ENCODE measurements at places on chromosomes 5 and 9.

- no peak for DNase-seq
These were observed 99.9 kb upstream of the PITX1 start for GRCh38 chr5:135133698-135134515.

- DNase-seq: no peak
These were observed 74.3 kb downstream of the SMIM15 start for GRCh38 chr5:61087921-61088320.

DNA sequence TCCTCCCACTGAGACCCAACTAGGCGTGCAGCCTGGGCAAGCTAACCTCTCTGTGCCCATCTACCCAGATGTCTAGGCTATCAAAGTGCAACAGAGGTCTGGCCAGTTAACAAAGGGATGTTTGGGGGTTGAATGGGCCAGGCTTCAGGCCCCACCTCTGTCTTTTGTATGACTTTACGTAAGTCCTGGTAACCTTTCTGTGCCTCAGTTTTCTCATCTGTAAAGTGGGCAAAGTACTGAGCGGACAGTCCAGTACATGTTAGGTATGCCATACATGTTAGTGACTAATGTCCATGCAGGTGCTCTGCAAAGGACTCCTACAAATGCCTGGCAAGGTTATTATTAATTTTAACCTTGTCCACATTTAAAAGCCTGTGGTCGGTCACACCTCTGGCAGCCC, 14.0 kb downstream of the NR5A1 start:
- DNase-seq: no peak

DNA sequence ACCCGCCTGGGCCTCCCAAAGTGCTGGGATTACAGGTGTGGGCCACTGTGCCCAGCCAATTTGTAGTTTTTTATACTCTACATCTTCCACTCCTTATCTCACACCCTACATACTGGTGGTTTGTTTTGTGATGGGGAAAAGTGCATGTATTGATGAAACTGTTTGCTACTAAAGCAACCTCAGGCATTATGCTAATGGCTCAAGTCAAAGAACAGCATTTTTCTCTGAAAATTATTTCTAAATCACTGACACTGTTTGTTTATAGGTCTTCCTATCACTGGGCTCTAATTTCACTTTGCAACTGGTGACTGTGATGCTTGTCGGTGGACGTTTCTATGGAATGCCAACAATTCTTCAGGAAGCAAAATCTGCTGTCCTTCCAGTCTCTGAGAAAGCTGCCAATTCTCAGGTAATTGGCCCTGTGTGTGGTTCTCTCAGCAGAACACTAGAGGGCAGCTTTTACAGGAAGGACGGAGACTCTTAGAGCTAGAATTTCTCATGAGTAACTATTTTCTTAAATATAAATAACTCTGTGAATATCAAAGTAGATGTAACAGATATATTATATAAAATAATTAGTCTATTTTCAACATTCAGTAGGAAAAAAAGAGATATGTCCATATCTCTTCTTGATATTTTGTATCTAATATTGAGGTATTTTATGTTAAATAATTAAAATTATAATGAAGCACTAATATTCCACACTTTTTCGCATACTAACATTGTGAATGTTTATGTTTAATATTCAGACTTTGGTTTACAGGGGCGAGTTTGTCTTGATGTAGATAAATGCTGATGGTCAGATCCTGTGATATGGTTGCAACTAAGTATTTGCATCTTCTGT, 244.1 kb downstream of the ADGRV1 start:
- no peak for DNase-seq

- DNase-seq: no peak
These were observed 28.7 kb downstream of the LARP1 start for GRCh38 chr5:154783774-154784460.

DNA sequence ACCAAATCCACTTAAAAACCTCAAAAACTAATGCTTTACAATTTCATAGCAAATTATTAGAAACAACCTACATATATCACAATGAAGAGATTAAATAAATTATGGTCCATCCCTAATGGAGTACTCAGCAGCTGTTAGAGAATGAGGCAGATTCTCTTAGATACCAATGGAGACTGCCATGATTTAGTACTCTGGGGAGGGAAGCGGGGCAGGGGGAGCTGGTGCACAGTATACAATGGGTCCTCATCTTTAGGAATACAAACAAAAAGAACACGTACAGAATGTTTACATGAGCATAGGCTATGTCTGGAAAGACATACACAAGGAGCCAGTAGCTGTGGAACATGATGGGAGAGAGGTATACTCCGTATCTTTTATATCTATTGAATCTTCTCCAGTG, 2.0 kb downstream of the LIFR start:
- no peak for DNase-seq

DNA sequence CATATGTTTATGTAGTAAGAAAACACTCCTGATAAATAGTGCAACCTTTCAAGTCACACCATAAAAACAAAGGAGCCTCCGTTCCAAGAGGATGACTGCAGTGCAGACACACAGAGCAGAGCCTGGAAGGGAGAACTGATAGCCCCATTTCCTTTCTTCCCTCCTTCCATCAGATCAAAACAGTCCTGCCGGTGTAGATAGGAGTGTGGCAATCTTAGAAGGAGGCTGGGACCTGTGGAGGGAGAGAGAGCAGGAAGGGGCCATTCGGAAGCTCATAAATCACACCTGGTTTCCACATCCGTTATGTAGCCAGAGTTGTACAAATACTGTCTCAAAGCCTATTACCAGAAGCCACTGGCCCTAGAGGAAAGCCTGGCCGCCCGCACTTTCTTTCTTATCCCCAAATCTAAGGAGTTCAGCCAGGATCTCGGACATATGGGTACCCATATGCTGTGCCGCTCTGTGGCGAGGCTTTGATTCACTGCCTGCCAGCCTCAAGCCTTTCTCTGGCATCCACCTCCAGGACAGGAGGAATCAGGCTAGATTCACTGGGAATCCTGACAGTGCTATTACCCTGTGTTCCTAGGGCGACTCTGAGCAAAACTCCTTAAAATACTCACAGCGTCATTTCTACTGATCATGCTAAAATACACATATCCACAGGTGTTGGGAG, 26.9 kb downstream of the DAP start:
- DNase-seq: no peak

DNA sequence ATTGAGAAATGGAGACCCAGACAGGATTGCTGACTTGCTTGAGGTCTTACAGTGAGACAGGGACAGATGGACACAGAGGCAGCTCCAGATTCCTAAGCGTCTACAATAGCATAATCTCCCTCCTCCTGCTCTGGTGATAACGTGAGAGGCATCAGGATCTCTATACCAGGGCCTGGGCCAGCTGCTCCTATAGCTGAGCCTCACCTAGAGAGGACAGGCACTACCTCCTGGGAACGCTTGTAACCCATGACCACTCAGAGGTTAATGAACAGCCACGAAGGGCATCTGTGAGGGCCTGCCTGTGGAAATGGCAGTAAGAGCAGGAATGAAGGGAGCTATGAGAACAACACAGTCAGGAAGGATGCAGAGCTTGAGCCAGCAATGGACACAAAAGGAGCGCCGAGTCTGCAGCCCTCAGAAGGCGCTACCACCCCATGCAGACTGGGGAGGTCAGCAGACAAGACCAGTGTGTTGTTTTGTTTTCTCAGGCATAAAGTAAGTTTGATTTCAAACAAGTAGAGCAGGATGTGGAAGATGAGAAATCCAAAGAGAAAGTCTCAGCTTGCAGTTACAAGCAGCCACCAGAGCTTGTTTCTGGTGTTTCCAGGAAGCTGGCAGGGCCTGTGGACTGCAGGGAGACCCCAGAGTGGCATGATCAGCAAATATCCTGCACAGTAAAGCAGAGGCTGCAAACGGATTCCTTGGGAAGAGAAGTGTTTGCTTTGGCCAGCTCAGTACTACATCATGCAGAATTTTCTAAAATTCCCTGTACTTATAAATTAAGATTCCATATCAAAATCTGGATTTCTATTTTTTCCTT, 17.4 kb downstream of the ANKS6 start:
- DNase-seq: no peak

- DNase-seq: no peak
These were observed 541.4 kb upstream of the ZNF462 start for GRCh38 chr9:106321394-106322180.

GRCh38 chr9:87436716-87437115, 61.0 kb upstream of the DAPK1 start:
- no peak for DNase-seq

DNA sequence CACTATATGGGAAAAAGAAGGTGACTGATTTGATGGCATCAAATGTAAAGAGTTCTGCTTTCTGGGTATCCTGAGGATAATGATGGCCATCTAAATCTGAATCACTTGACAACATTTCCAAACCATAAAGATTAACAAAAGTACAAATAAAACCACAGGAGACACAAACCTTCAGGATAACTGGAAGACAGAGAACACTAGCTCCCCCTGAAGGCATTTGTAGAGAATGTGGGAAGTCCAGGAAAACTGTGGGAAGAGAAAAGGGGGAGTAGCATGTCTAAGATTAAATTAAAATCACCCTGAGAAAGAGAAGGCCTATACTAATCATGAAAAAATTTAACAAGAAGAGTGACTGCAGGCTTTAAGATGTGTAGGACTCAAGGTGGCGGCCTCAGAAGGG, 116.2 kb downstream of the PRELID2 start:
- no peak for DNase-seq

- no peak for DNase-seq
These were observed 45.4 kb downstream of the PTBP3 start for GRCh38 chr9:112288029-112288428.

- no peak for DNase-seq
These were observed 31.2 kb upstream of the RAD23B start for GRCh38 chr9:107251756-107252322.

DNA sequence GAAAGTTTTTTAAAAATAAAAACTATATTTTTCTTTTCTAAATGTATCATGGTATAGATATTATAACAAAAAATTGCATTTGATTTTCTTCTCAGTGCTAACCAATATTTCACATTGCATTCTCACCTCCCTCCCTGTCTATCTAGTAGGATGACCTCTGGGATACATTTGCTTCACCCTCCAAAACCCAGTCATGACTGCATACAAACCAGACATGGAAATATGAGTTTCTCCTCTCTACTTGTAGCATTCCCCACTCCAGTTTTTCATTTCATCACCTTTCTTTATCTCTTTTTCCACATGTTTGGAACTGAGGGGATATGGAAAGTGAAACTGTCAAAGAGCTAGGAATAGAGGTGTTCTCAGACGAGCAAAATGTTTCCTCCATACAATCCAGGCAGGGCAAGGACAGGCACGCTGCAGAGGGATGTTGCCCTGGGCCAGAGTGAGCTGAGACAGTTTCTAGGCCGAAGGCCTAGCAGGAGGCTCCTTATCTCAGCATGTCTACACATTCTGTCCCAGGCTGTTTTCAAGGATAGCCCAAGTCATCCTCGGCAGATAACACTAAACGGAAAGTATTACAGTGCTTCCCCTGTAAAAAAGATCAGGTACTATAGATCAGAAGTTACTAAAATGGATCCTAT, 46.7 kb downstream of the MEF2C start:
- DNase-seq: no peak

DNA sequence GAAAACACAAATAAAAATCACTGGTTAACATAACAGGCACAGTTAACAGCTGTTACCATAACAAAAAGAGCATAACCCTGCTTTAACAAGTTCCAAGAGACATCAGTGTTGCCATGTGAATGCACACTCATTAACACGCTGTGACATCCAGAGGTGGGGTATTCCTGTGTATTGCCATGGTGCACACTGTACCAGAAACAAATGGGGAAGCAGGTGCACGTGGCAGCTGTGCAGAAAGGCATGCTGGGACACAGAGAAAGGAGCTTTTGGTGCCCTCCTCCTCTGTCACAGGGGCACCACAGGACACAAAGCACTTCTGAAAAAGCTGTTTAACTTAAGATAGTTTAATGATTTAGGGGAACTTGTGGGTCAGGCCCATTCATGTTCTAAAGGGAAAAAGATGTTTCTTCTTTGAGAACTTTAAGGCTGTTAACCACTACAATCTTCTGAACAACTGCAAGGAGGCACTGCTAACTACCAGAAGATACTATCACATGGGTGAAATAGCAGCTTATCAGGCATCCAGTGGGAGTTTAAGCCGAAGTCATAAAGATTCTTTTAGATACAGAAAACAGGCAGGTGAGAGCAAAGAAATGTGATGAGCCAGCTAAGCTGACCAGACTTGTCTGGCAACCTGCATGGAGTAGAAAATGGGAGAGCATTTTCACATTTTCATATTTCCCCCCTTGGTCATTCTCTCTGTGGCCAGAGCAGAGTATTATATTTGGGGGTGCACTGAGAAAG, 56.4 kb upstream of the GOLPH3 start:
- no peak for DNase-seq

DNA sequence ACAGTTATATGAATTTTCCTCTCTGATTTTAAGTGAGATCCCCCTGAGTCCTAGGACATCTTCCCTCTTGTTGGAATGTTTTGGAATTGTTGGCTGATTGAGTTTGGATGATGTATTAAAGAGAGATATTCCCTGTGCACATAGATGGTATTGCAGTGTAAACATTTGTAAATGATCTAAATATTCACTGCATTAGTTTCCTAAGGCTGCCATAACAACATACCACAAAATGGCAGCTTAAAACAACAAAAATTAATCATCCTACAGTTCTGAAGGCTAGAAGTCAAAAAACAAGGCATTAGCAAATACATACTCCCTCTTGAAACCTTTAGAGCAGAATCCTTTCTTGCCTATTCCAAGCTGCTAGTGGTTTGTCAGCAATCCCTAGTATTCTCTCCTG, 38.0 kb upstream of the MROH2B start:
- DNase-seq: no peak

DNA sequence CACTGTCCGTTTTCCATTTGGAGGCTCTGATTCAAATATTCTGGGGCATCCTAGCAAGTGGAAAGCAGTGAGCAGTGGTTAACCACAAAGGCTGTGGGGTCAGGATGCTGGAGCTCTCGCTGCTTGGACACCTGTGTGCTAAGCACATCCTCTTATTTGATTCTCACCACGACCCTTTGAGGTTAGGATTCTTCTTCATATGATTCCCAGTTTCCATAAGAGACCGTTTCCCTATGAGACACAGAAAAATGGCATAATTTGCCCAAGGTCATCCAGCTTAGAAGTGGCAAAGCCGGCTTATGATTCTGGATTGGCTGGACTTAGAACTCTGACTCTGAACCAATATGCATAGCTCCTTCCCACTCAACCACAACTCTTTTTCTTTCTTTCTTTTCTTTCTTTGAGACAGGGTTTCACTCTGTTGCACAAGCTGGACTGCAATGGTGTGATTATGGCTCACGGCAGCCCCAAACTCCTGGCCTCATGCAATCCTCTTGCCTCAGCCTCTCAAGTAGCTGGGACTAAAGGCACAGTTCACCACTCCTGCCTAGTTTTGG, 207.7 kb downstream of the TTLL11 start:
- DNase-seq: no peak

DNA sequence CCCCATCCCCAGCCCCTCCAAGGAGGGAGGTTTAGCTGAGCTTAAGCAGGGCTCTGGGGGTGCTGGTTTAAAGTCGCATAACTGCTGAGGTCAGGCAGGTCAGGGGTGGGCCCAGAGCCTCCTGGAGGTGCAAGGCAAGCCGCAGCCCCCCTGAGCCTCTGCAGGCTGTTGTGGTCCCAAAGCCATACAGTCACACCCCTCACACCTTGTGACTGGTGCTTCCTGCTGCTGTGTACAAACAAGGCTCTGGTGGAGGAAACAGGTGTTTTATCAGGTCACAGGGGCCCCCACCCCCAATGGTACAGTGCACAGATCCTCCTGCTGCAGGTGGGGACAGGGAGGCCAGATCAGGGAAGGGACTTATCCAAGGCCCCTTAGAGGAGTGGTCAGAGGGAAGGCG, 8.0 kb downstream of the TCF7 start:
- no peak for DNase-seq

- no peak for DNase-seq
These were observed 73.8 kb upstream of the SGCD start for GRCh38 chr5:156253130-156253529.
